ENCODE measurements at places on chromosomes 2 and 18. TPM values are rescaled to one million over a fixed set of nuclear protein-coding genes. Genes with fewer than 3 reads are reported as not detected.

DNA sequence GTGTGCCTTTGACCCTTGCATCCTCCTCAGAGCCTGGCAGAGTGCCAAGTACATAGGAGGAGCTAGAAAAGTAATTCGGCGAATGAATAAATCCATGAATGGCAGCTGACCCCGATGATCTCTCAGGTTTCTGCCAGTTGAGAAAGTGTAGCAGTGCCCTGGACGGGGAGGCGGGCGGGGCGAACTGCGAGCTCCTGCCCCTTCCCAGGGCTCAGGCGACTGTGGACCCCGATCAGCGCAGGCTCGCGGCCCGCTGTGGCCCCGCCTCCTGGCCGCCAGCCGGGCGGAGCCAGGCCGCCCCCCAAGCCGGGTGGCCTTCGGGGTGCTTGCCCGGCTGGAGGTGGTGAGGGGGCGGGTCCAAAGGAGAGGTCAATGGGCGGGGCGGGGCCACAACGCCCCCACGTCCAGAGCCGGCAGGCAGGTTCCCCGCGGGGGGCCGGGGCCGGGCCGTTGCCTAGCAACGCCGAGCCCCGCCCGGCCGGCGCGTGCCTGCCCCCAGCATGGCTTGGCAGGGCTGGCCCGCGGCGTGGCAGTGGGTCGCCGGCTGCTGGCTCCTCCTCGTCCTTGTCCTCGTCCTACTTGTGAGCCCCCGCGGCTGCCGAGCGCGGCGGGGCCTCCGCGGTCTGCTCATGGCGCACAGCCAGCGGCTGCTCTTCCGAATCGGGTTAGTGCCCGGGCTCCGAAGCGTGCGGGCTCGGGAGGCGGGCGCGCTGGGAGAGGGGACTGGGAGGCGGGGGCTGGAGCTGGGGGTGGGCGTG is 30.6 kb upstream of the TMBIM1 start:
- peak; percentile 96 for DNase-seq

DNA sequence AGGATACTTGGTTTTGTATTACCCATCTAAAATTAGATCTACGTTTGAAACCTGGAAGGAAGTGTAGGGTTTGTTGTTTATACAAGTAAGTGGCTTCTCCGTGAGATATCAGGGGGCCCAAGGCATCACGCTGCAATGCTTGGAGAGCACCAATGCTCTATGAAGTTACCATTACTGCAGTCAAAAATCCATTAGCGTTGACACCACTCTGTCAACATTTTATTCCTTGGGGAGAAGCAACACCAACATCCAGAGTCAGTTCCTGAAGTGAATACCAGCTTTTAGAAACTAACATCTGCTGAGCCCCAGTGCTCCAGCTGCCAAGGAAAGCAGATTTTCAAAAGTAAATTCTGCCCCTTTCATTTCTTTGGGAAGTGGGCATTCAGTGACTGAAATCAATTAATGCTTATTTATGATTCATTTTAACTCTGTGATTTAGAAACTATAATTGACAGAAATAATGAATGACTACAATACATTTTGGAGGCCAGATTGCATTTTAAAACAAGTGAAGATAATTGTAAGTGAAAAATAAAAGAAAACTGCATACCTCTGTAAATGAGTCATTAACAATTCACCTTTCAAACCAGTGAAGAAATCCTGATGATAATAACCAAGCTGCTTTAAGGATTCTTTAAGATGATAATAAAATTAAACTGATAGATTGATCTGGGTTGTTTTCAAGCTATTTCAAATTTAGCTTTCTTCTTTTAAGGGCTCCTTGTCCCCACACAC is 30.5 kb downstream of the LRP1B start:
- no peak for DNase-seq

- no peak for DNase-seq
Measured at GRCh38 chr2:29281086-29281915, 166.1 kb downstream of the CLIP4 start.

- DNase-seq: no peak
Measured at GRCh38 chr18:31736630-31737029, 24.1 kb downstream of the SLC25A52 start.

Gene MDH1
- 112 TPM for total RNA-seq

DNA sequence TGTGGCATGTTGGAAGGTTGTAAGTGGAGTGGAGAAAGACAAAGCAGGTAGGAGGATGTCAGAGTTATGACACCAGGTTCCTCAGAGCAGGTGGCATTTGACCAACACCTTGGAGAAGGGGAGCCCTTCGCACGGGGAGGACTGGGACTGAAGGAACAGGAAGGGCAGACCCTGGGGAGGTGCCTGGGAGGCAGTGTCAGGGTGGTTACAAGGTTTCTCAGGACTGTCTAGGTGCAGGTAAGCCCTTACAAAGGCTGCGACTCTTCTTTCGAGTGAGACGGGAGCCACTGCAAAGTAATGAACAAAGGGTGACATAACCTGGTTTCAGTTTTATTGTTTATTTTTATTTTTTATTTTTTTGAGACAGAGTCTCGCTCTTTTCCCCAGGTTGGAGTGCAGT is 84.6 kb downstream of the EIF2AK3 start:
- DNase-seq: no peak
